ENCODE measurements at places on chromosomes 3 and 15.

DNA sequence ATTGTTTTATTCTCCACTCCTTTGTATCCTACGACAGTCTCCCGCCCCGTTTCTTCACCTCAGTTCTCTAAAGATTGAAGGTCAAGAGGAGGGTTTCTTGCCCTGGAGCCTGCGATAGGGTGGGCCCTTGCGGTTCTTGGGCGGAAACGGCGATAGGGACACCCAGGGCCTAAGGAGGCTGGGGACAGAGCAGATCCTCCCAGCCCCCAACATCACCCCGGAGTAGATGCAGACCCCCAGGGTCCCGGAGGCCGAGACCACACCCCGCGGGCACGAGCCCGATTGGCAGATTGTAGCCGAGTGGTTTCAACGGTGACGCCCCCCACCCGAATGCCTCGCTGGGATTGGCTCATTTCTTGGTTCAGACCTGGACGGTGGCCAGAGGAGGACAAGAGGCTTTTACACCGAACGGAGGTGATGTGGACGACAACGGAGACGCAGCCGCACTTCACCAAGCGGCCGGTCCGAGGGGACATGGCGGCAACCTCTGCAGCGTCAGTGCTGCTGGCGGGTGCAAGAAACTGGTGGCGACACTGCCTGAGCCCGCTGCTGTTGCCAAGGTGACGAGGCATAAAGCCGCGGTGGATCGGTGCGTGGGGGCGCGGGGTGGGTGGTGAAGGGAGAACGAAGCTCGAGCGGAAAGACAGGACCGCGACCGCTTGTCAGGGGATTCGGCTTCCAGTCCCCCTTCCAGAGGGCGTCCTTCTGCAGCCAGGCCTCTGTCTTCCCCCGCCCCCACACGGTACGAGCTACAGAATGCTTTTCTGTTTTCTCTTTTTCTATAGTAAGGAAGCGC, 19.0 kb upstream of the MCF2L2 start:
- peak; percentile 58 for DNase-seq

- peak; percentile 93 for DNase-seq
Observed at GRCh38 chr3:112640930-112641801, at the start of gene CCDC80. CCDC80 (minus strand) TSS chr3:112641143; CDS start chr3:112639905, 1,238 bp downstream.

- DNase-seq, result no peak
Observed at GRCh38 chr3:65507437-65507836, 531.3 kb downstream of the MAGI1 start.

- no peak for DNase-seq
Observed at GRCh38 chr15:66852064-66852905, 150.2 kb downstream of the SMAD6 start.

- no peak for DNase-seq
Observed at GRCh38 chr3:132368515-132368914, 48.8 kb upstream of the DNAJC13 start.

GRCh38 chr15:64443747-64444621, 16.4 kb upstream of the ZNF609 start:
- DNase-seq, result peak; percentile 43

- no peak for DNase-seq
Observed at GRCh38 chr3:17967111-17967510, 224.7 kb upstream of the TBC1D5 start.

GRCh38 chr15:91412138-91412928, 312.3 kb downstream of the SV2B start:
- no peak for DNase-seq

GRCh38 chr15:47972738-47973137, 148.1 kb upstream of the SLC24A5 start:
- DNase-seq, result no peak

DNA sequence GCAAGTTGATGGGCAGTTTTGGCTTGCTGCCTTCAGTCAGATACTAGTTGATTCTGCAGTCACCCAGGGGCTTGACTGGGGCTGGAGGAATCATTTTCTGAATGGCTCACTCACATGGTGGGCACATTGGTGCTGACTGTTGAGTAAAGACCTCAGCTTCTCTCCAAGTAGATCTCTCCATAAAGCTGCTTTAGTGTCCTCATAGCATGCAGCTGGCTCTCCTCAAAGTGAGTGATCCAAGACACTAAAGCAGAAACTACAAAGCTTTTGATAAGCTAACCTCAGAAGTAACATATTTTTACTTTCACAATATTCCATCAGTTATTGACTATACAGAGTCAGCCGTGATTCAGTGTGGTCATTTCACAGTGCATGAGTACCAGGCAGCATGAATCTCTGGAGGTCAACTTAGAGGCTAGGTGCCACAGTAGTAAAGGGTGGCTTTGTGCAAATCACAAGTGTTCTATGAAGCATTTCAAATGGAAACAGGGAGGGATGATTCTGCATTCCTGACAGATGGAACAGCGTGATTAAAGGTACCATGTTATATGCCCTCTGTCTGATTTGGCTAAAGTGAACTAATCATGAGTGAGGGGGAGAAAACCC, 24.3 kb upstream of the ATP8B4 start:
- DNase-seq, result no peak

- no peak for DNase-seq
Observed at GRCh38 chr3:194865061-194865460, 179.4 kb downstream of the FAM43A start.

GRCh38 chr3:59970376-59970775, 920.6 kb upstream of the CFAP20DC start:
- DNase-seq, result no peak

- no peak for DNase-seq
Observed at GRCh38 chr3:135528413-135529015, 437.0 kb upstream of the PPP2R3A start.

- no peak for DNase-seq
Observed at GRCh38 chr3:31379598-31379997, 153.1 kb upstream of the STT3B start.

- DNase-seq, result no peak
Observed at GRCh38 chr3:125078951-125079674, 23.3 kb upstream of the HEG1 start.

DNA sequence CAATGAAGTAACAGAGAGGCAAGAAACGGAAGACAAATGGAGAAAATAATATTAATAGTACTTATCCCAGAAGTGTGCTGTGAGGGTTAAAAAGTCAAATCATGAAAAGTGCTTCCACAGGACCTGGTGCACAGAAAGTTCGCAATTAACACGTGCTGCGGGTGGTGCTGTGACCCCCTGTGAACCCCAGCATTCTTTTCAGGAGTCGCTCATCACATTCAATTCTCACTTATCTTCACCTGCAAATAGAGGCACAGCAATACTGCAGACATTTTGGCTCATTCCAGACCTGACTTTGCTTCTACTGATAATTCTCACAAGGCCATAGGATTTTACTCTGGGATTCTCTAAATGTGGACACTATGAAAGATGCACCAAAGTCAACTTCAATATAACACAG, 584.4 kb downstream of the GRM7 start:
- no peak for DNase-seq

GRCh38 chr3:87191641-87192040, 35.5 kb upstream of the CHMP2B start:
- DNase-seq, result no peak

DNA sequence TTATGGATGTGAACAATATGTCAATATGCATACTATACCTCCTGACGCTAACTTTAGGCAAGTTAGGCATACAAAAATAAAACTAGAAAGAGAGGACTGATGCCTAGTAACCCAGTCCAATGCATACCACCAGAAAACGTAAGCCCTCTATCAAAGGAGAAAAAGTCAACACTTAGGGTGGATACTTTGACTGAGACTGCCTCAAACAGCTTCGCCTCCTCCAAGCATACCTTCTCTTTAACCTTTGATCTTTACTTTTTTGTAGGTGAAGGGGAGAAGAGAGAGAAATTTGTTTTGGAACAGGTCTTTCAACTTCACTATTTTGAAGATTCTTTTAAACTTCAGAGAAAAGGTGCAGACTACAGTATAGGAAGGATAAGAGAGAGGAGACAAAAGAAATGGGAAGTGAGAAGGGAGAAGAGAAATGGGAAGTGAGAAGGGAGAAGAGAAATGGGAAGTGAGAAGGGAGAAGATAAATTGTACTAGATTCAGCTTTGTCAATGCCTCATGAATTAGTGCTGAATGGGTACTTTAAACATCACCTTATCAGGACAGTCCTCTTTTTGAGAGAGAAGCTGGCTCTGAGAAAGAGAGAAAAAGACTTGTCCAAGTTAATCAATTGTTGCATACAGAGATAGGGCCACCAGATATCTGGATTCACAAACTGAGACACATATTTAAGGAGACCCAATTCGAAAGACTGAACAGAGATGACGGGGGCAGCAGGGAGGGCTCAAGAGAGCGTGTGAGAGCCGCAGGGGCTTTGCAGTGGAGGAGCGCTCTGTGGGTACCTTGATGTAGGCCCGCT, 1.0 kb downstream of the P3H2 start:
- no peak for DNase-seq

- DNase-seq, result no peak
Observed at GRCh38 chr3:183854318-183855035, 29.1 kb upstream of the MAP6D1 start.

- DNase-seq, result no peak
Observed at GRCh38 chr15:40046721-40047414, 7.9 kb upstream of the SRP14 start.

DNA sequence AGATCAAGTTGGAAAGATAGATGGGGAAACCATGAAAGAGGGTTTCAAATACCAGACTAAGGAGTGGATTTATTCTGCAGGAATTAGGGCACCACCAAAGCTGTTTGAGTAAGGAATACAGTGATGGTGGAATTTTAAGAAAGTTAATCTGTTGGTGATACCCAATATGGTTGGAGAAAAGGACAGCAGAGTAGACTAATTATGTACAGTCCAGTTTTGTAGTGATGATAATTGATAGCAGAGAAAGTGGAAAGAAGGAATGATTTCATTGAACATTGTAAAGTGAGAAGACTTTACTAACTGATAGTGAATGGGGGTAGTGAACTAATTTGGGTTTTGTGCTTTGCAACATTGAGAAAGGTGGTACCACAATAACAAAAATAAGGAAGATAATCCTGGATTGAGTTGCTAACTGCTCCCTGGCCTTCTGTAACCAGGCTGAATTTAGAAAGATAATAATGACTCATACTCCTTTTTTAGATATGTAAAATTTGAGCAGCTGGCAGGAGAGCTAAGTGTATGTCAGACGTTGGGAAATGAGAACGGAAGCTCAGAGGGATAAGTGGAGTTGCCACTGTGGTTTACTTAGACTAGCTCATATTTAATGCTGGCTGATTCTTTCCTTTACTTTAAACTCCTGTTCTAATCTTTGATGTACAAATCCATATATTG, 16.9 kb downstream of the TCAIM start:
- peak; percentile 67 for DNase-seq

DNA sequence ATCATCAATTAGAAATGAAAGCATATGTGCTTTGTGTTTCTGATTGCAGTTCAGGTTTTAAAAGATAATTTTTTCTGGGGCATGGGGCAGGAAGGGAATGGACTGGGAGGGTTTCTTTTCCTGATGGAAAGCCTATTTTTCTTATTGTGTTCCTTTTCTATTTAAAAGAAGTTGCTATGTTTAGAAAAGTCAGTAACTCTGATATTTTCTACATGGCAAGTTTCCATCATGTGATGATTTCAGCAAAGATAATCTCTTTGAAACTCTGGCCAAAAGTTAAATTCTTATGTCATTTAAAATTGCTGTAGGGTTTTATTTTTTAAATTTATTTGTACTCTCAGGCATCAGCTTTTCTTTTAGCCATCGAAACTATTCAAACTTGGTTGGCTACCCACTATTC, 601.2 kb downstream of the FOXP1 start:
- peak; percentile 67 for DNase-seq

DNA sequence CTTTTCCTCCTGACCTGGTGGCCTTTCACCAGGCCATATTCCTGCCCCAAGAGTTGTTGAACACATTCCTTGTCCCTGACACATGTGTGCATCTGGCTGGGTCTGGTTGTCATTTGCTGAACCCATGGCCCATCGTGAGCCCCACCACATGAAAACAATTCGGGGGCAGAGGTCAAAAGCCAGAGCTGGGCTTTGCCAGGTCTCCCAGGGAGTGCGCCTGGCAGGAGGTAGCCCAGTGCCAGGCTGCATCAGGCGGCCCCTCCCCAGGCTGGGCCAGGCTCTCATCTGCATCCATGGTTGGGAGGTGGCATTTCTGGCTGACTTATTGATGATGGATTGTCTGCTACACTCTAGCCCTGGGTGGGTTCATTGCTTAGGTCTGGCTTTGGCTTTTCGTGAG, 30.9 kb downstream of the SPSB4 start:
- no peak for DNase-seq

DNA sequence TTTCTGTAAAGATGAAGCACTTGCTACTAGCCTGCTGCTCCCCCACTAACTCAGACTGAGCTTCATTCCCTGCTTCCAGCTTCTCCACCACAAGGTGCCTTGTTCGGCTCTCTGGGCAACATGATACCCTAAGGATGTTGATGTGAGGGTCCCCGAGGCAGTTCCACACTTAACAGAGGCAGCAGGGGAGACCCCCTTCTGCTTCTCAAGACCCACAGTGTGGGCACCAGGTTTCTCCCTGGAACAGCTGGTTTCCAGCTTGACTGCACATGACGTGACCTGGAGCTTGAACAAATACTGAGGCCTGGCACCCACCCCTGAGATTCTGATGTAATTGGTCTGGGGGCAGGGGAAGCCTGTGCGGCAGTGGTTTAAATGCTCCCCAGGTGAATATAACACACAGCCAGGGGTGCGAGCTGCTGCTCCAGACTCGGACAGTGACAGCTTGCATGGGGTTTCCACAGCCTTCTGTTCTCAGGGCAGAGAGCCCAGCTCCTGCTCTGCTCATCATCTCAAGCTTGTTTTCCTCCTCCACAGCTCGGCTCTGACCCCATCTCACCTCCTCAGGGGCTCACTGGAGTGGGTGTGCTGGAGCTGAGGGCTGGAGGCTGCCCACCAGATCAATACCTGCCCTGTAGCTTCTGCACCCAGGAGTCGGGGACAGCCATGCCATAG, 95.0 kb upstream of the HACD2 start:
- DNase-seq, result no peak

Data from fibroblast of the conjunctiva (primary cell).